Kidney (tissue), 22 donors: ENCODE measurements at places on chromosomes 5 and 9.

DNA sequence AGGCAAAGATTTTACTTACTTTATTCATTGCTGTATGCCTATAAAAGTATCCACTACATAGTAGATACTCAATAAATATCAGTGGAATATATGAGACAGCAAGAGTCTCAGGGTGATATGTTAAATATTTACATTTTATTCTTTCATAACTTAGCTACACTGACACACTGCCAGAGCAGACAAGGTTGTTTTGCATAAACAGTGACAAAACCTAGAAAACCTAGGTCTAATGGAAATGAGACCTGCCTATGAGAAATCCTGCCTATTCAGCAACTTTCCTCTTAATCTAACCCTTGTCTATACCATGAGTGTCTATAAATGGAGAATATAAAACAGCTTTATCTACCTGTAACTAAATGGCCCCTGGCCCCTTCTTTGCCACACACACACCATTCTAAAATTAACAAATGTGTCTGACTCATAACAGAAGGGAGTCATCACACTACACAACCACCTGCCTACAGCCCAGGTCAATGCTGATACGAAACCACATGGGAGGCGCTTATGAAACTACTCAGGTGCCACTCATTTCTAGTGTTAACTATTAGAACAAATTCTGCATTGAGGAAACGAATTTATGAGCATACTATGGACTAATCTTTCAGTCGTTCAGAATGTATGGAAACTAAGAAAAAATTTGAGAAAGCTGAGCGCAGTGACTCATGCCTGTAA is 60.3 kb downstream of the UBAP2 start:
- H3K4me1 ChIP-seq: no peaks in the 10 kb centered on the region
- no peak overlapping the region for H3K4me3 ChIP-seq
- DNase-seq: no peak
- H3K36me3 ChIP-seq: peaks cover 4% of the 10 kb centered on the region

DNA sequence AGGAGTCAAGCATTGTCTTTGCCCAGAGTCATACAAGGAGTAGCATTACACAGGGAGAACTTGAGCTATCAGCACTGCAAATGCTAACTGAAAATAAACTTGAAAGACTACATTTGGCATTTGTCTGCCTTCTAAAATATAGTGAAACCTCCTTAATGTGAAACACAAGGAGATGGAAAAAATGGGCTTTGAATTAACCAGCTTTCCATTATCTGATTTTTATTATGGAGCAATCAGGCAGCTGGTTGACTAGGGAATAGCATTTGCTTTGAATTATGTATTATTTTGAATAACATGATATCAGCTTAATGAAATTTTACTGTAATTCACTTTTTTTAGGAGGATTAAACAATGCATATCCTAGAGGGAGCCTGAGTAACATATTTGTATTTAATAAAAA is 130.8 kb downstream of the GDNF start:
- no peaks in the 10 kb centered on the region for H3K27me3 ChIP-seq
- DNase-seq: no peak
- H3K4me1 ChIP-seq: no peaks in the 10 kb centered on the region
- no peaks in the 10 kb centered on the region for H3K36me3 ChIP-seq
- no peak overlapping the region for H3K4me3 ChIP-seq

DNA sequence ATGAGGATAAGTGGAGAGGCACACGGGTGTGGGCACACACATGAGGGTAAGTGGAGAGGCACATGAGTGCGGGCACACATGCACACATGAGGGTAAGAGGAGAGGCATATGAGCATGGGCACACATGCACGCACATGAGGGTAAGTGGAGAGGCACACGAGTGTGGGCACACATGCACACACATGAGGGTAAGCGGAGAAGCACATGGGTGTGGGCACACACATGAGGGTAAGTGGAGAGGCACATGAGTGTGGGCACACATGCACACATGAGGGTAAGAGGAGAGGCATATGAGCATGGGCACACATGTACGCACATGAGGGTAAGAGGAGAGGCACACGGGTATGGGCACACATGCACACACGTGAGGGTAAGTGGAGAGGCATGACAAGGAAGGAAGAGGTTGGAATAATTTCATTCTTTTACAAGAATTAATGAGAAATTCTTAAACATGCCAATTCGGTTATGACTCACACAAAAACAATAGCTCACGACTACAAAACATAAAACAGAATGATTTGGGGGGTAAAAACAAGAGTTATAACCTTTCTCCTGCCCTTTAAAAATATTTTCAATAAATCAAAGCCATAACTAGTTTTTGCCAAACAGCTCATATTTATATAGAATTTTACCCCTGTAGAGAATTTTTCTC is 67.5 kb downstream of the APBA1 start:
- DNase-seq: no peak
- H3K4me1 ChIP-seq: no peaks in the 10 kb centered on the region
- no peaks in the 10 kb centered on the region for H3K36me3 ChIP-seq
- no peak overlapping the region for H3K4me3 ChIP-seq
- no peak overlapping the region for H3K27ac ChIP-seq

GRCh38 chr5:82599692-82600091 is 321.5 kb upstream of the RPS23 start:
- no peak for DNase-seq
- peaks cover 8% of the 10 kb centered on the region for H3K4me1 ChIP-seq
- H3K27me3 ChIP-seq: no peaks in the 10 kb centered on the region
- no peak overlapping the region for H3K27ac ChIP-seq
- no peaks in the 10 kb centered on the region for H3K36me3 ChIP-seq

DNA sequence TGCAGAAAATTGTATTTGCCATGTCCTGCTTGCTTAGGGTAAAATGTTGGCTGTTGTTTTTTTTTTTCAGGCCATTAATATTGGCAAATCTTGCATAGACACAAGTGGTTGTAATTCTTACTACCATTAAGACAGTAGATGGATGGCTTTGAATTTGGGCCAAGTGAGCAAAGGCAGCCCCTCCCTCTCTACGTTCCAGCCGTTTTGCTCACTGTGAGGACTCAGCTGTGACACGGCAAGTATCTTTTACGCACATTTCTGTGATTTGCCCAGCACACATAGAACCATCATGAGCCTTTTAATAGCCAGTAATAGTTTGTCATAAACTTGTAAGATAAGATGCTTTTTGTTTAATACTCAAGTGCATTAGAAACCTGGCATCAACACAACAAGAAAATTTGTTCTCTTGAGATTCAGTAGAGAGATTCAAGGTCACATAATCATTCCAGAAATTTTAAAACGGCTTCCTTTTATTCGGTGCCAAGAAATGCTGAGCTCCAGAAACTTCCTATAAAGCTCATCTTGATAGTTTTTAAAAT is 205.2 kb upstream of the ADCY2 start:
- no peak overlapping the region for H3K27ac ChIP-seq
- H3K4me1 ChIP-seq: no peaks in the 10 kb centered on the region
- H3K27me3 ChIP-seq: no peaks in the 10 kb centered on the region
- H3K4me3 ChIP-seq: no peak overlapping the region

DNA sequence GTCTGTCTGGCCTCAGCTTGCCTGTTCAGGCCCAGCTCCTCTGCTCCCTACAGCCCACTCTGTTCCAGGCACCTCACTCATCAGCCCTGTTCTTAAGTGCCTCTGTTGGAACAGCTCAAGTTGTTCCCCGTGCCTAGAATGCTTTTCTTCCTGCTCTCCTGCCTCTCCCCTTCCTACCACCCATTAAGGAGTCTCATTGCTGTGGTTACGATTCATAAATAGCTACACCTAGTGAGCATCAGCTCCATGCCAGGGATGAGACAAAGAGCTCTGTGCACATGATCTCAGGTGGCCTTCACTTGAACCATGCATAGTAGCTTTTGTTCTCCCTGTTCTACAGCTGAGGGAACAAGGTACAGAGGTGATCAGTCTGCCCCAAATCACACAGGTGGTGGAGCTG is 54.3 kb downstream of the PSD2 start:
- no peak overlapping the region for H3K4me3 ChIP-seq
- no peak overlapping the region for H3K27ac ChIP-seq
- peaks cover 5% of the 10 kb centered on the region for H3K36me3 ChIP-seq
- no peak for DNase-seq
- no peaks in the 10 kb centered on the region for H3K27me3 ChIP-seq

- H3K36me3 ChIP-seq: no peaks in the 10 kb centered on the region
- no peak overlapping the region for H3K27ac ChIP-seq
- H3K27me3 ChIP-seq: no peaks in the 10 kb centered on the region
- no peak for DNase-seq
Observed at GRCh38 chr5:143440448-143441115, 37.1 kb upstream of the NR3C1 start.

DNA sequence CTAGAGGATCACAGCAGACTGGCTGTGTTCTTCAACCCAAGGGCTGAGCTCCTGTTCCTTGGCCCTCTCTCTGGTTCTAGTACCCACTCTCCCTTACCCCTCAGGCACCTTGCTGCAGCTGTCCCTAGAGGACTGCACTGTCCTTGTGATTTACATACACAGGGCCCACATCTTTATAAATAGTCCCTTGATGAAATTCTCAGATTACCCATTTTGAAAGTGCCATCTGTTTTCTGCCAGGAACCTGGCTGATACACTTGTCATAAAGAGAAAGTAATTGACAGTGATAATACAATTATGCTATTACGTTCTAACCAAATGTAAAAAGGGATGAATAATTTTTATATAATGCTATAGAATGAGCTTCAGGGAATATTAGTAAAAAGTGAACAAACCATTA is 16.5 kb upstream of the SPARC start:
- H3K4me1 ChIP-seq: peaks cover 11% of the 10 kb centered on the region
- no peak overlapping the region for H3K27ac ChIP-seq
- no peaks in the 10 kb centered on the region for H3K36me3 ChIP-seq

GRCh38 chr5:42745426-42745825 is 11.2 kb upstream of the CCDC152 start:
- no peaks in the 10 kb centered on the region for H3K4me1 ChIP-seq
- no peaks in the 10 kb centered on the region for H3K36me3 ChIP-seq
- no peak overlapping the region for H3K4me3 ChIP-seq
- DNase-seq: no peak
- no peak overlapping the region for H3K27ac ChIP-seq
- H3K27me3 ChIP-seq: no peaks in the 10 kb centered on the region

DNA sequence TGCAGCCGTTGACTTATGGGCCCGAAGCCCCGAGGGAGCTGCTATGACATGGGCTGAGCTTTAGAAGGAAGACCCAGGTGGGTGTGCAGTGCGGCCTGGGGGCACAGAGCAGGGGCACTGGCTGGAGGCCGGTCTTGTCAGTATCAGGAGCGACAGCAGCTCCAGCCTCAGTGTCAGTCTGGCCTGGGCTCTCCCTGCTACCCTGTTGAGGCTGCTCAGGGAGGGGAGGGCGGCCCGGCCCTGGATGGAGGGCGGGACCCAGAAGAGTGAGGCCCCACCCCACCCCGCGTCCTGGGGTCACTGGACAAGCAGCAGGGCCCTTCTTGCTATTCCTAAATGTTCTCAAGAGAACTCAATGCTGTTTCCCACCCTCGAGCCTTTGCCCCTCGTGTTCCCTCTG is 18.0 kb downstream of the GFI1B start:
- H3K4me1 ChIP-seq: no peaks in the 10 kb centered on the region
- no peak for DNase-seq
- no peaks in the 10 kb centered on the region for H3K36me3 ChIP-seq
- H3K4me3 ChIP-seq: no peak overlapping the region
- no peak overlapping the region for H3K27ac ChIP-seq

- no peaks in the 10 kb centered on the region for H3K4me1 ChIP-seq
- H3K27ac ChIP-seq: no peak overlapping the region
- no peak for DNase-seq
- H3K27me3 ChIP-seq: no peaks in the 10 kb centered on the region
- H3K4me3 ChIP-seq: no peak overlapping the region
Observed at GRCh38 chr9:136170006-136170901, 34.7 kb downstream of the LHX3 start.

GRCh38 chr5:81006231-81006630 is 46.1 kb downstream of the RASGRF2 start:
- no peak overlapping the region for H3K27ac ChIP-seq
- DNase-seq: no peak
- no peaks in the 10 kb centered on the region for H3K36me3 ChIP-seq
- no peaks in the 10 kb centered on the region for H3K4me1 ChIP-seq
- H3K4me3 ChIP-seq: no peak overlapping the region
- H3K27me3 ChIP-seq: no peaks in the 10 kb centered on the region
